ENCODE measurements at places on chromosomes 2 and 18. TPM values are rescaled to one million over a fixed set of nuclear protein-coding genes. Genes with fewer than 3 reads are reported as not detected.

- no peak for DNase-seq
These were observed 152.9 kb upstream of the EPAS1 start for GRCh38 chr2:46144133-46144800.

DNA sequence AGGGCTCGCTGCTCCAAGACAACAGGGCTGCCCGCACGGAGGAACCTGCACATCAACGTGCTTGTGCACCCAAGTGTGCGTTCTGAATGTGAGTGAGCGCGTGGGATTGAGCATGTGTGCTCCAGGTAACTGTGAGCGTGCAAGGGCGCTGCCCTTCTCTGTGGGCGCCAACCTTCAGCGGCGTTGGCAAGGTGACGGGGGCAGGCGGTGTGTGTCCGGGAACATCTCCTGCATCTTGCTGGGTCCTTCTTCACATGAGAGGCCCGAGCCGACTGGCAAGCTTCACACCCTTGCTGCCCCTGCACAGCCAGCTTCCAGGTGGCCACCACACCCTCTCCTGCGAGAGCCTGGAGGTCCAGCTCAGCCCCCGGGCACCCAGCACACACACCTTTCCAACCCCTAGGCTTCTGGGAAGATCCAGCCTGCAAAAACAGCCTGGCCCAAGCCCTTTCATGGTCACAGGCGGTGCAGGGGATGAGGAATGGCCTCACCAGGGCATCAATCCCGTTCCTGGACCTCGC lies 220.9 kb downstream of the HDAC4 start:
- DNase-seq: no peak

DNA sequence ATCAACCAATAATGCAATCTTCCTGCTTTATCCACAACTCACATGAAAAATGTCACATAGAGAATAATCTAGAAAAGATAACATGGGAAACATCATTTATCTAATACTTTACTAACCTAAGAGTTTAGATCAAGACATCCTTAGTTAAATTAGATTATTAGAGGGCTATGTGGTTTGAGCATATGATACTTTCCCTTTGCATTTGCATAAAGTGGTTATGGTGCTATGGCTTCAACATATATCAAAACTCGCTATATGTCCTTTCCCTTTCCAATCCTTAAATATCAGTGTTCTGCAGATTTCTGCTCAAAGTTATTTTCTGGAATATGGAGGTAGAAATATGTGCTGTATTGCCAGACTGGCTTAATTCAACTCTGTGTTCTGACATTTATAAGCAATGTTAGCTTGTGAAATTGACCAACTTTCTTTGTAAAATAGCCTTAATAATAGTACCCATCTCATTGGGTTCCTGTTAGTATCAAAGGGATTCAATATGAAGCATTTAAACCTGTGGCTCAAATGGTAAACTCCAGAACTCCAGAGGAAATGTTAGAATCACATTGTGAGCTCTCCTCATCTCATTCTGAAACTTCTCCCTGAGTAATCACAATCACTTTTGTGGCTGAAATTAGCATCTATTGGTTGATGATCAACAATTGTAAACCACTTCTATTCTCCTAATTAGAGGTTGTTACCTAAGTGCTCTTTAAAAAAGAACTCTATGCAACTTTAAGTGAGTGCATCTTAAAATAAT lies 1089.9 kb upstream of the SLC39A10 start:
- no peak for DNase-seq

DNA sequence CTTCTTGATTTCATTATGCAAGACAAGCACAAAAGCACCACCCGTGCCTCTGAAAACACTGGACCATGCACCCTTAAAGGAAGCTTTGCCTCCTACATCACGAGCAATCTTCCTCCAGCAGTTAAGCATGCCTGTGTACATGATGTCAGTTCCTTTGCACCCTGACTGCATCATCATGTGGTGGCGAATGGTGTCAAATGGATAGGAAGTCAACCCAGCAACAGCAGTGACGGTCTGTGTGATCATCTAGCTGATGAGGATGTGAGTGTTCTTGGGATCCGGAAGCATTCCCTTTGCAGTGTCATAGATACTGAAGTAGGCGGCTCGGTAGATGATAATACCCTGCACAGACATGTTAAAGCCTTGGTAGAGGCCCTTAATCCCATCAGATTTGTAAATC lies 240.7 kb upstream of the FAM98A start:
- DNase-seq: no peak

DNA sequence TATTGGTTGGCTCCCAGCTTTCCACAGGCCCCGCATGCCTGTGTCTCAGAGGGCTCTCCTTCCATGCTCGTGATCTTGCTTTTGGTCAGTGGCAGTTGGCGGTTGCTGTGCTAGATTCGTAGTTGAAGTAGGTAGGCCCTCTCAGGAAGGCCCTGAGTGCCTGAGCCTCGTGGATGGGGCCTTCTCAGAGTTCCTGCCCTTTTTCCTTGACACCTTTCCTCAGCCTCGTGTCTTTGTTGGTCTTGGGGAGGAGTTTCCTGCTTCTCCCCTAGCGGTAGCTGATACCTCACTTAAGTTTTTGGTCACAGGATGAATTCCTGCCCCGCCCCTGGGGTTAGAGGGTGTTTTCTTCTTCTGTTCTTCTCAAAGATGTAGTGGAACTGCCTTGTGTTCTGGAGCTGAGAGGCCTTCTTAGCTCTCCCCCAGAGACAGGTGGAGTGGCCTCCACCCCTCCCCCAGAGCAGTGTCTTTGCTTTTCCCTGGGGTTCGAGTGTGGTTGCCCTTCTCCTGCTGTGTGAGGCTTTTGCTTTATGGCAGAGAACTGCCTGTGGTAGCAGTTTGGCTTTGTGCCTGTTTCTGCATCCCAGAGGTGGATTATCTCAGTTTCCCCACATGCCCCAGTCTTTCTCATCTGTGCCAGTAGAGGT lies 94.8 kb downstream of the ZNF407 start:
- DNase-seq: no peak

DNA sequence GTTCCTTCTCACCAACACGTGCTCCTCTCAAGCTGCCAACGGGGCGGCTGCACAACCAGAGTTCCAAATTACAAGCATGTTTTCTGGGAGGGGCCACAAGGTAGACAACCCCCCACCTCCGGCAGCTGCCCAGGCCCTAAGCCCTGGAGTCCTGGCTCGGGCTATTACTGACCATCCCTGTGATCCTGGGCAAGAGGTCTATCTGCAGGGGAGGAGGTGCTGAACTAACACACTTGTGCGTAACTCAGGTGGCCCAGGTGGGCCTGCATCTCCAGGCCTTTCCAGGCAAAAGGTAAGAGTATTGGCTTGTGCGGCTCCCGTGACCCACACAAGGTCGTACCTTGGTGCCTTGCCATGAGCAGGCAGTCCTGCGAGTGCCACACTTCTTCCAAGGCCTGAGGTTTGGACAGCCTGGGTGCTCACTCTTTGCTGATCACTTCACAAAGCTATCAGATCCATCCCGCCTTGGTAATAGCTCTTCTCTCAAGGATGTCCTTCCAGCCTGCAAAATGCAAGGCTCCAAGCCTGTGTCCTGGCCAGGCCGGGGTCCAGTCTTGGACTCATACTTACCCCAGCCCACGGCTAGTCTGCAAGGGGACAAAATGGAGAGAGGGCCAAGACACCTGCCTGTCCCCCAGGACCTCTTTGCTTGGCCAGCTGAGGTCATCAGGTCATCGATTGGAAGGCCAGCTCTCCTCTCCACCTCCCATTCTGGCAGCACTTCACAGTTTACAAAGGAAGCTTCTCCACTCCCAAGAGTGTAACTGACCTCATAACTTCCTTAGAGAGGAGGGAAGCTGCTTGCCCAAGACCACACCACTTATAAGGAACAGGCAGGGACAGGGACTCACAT lies 33.9 kb downstream of the ADRA2B start:
- DNase-seq: no peak

GRCh38 chr2:95052804-95053479 lies 27.4 kb downstream of the MAL start:
- DNase-seq: no peak

DNA sequence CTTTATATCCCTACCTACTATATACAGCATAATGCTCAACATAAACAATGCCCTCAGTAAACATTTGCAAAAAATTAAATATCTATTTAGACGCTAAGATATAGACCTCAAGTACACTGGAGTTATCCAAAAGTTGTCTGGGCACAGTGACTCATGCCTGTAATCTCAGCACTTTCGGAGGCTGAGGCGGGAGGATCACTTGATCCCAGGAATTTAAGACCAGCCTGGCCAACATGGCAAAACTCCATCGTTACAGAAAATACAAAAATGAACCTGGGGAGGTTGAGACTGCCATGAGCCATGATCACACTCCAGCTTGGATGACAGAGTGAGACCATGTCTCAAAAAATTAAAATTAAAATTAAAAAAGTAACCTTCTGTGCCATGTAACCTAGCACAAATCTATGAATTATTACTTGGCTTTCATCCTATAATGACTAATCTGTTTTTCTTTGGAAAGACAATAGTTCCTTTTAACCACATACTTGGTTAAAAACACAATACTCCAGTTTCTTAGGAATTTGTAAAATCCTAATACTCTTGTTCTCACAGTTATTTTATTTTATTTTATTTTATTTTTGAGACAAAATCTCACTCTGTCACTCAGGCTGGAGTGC lies 6.7 kb upstream of the TNFAIP6 start:
- no peak for DNase-seq

DNA sequence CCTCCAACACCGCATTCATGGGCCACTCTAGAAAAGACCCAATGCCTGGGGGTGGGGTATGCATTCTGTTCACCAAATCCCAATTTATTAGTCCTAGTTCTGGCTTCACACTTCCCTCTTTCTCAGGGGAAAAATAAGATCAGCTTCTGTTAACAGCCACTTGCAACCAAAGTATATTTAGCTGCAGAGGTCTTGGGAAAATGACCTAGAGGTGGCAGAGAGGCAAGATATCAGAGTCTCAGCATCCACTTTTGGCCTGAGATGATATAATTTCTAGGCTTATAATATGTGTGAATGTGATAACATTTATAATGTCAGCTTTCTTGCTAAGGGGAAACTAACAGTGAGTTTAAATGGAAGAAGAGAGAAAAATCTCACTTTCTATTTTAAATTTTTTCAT lies 89.1 kb downstream of the ZNF385B start:
- no peak for DNase-seq

DNA sequence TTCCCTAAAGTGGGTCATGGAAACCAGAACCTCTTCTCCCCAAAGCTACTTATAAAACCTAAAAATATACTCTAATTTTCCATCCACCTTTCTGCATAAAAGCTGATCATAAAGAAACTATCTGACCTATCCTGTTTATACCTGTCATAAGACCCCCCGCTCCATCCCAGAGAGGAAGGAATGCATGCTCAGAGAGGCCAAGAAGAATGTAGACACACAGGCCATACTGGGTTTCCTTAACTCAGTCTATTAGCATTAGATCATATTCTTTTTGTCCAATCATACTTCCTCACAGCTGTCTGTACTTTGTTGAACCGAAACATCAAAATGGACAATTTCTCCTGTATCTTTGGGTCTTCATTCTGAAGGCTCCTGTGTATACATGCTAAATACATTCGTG lies 52.3 kb downstream of the B3GNT2 start:
- DNase-seq: no peak

GRCh38 chr2:127398239-127398590 lies 10.4 kb upstream of the MAP3K2 start:
- DNase-seq: no peak

DNA sequence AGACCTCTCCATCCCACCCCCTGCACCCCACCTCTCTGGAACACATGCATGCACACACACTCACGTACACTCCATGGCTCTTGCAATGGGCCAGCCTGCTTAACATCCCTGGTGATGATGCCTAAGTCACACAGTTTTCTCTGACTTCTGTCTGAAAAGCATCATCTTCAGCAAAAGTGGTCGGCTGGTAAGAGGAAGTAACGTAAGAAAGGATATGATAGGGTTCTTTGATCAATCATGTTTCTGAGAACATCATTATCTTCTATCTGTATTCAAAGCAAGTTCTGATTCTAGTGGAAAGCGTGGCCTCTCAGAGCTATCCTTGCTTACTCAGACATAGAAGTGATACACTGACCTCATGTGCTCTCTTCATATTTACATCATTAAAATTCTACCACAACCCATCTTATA lies 11.4 kb upstream of the NDUFV2 start:
- DNase-seq: no peak

DNA sequence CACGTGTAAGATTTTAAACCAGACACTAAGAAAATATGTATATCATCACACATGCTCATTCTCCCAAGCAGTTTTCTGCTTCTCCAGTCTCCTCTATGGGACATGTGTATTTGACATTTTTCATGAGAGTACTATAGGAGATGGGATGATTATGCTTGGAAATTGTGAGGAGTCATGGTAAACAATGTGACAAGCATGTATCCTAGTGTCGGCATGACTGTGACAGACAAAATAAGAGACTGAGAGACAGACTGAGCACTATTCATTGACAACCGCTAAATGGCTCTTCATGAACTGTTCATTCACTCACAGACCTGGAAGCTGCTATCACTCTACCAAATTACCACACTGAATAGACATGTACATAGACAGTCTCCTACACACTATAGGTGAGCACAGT lies 127.1 kb downstream of the VWC2L start:
- no peak for DNase-seq

- DNase-seq: peak; percentile 6
These were observed 716 bp upstream of the SLC39A10 start for GRCh38 chr2:195656161-195656858.

DNA sequence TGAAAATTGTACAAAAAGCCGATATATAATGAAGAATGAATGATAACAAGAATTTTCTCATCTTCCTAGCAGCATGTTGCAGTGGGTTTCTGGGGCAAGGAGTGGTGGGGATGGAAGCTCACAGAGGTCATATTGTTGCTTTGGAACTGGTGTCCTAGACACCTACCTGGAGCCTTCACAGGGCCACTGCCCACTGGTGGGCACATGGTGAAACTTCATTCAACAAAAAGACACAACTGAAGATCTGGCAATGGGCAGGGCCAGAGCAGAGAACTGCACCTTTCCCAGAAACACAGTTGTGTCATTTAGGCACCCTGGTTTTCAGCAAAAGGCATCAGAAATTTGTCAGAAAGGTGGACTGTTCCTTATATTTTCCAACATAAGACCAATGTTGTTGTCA lies 115.3 kb downstream of the FHOD3 start:
- no peak for DNase-seq

- DNase-seq: no peak
These were observed 249.1 kb upstream of the TEKT4 start for GRCh38 chr2:94622113-94622618.

DNA sequence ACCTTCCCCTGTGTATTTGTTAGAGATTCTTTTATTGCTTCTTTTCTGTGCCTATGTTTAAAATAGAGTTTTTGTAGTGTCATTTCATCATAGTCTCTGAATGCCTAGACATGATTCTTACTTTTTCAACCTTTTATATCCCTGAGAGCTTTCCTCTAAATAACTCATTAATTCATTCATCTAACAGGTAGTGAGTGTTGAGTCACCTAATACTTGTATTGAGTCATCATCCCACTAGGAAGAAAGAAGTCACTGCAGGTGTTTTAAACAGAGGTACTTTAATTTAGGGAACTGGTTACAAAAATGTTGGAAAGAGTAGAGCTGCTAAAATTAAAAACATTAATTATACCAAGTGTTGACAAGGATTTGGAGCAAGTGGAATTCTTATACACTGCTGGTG lies 18.5 kb upstream of the NMS start:
- no peak for DNase-seq

GRCh38 chr2:170873035-170873692 lies 55.9 kb upstream of the GORASP2 start:
- DNase-seq: peak; percentile 75

KCNF1 gene
- 0.57 TPM for total RNA-seq

CD8A gene
- total RNA-seq: 181 TPM

APCDD1 gene
- total RNA-seq: 1.9 TPM

RAX gene
- under 0.01 TPM for total RNA-seq

CHAC2 gene
- total RNA-seq: 8.1 TPM

ADCYAP1 gene
- total RNA-seq: 0.19 TPM

FAM124B gene
- total RNA-seq: 2.0 TPM

TUBA3E gene
- total RNA-seq: 0.05 TPM

ANKRD30B gene
- total RNA-seq: not detected

All from thymus (tissue), 14 donors.